T-helper 2 cell treated with Interferon-gamma antibody and Interleukin-4, amounts not matched to agents 5 μg/mL and 100 μg/mL, for 36 hours (primary cell): ENCODE measurements at places on chromosomes 5 and 9.

GRCh38 chr5:96081276-96081858, 119.7 kb upstream of the ELL2 start:
- no peak for DNase-seq

GRCh38 chr5:132023258-132024116, 12.0 kb upstream of the ACSL6 start:
- no peak for DNase-seq

DNA sequence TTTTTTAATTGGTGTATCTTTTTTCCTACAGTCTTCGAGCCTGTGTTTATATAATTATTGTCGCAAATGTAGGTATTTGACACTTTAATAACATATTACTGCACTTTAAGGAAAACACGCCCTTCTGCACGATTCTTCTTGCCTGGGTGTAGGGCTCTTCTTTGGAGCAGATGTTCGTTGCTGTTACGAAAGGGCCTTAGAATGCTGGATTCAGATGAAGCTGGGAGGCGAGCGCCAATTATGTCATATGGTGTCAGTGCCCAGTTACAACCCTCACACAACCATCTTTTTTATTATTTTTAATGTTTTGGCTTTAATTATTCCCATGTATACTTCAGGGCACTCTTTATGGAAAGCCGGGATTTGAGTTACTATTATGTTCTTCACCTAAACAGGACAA, 553.0 kb downstream of the EBF1 start:
- DNase-seq: no peak

DNA sequence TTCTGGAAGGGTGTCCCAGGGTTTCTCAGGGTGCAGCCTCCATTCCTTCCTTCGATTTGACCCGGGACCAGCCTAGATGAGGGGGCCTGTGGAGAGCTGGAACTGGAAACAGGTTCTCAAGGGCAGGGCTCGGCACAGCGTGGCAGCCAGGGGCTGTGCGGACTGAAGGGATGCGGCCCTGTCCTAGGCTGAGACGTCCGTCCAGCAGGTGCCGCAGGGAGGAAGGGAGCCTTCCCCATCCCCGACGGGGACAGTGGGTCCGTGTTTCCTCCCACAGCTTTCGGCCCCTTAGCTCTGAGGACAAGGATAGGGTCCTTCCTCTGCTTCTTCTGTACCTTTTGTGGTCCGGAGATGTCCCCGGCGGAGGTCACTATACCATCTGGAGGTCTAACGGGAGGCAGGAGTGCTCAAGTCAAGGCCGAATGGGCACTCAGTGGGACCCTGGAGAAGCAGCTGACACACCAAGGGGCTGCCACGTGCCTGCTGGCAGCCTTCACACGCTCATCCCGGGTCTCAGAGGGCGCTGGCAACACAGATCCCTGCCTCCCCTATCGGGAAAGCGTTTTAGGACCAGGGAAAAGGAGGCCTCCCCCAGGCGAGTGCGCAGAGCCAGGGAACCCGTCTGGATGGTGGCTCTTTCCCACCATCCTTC, 49.9 kb downstream of the USP20 start:
- DNase-seq: peak; percentile 44

DNA sequence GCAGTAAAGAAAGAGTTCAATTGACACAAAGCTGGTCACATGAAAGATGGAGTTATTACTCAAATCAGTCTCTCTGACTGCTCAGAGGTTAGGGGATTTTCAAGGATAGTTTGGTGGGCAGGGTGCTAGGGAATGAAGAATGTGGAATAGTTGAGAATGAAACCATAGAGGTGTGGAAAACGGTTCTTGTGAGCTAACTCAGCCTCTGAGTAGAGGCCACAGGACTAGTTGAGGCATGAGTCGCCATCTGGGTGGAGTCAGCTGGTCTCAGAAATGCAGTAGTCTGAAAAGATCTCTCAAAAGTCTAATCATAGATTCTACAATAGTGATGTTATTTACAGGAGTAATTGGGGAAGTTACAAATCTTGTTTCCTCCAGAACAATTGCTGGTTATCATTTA, 178.9 kb upstream of the SPEF2 start:
- DNase-seq: no peak
